ENCODE measurements at places on chromosomes 12 and 14.
A peak's percentile ranks its signal among the peaks of the same experiment; 100 is the strongest.

DNA sequence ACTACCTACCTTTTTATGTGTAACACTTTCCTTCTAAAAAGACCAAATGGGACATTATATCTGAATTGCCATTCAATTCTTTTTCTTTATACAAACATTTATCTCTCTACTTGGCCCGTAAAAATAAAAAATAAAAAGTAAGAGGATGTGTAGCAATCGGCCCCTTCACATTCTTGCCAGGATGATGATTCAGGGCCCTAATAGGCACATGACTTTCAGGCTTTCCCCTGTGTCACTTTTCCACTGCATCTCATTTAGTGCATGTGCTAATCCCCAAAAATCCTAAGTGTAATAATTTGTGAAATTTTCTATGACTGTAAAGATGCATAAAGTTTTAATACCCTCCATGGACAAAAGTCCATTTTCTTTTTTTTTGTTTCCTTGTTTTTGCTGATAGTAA lies 23.0 kb upstream of the ATP2B1 start:
- DNase-seq = no peak

DNA sequence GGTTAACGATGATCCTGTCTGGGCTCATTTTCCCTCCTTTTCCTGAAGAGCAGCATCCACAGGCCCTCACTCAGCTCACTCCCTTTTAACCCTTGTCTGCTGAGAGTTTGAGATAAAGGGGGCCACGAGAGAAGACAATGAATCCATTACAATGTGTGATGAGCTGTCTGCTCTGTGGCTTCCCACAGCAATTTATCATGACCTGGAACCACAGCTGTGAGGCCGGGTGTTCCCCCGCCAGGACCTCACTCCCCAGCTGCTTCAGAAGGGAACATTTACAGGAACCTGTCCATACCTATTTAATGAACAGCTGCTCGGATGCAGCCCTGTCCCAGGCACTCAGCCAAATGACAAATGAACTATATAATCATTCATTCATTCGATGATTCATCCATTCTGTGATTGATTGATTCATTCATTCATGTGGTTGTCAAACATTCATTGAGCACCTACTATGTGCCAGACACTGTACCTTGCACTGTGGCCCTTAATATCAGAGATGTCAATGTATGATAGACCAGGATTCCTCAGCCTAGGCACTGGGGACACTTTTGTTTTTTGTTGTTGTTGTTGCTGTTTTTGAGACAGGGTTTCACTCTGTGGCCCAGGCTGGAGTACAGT lies 18.5 kb upstream of the P2RX7 start:
- no peak for DNase-seq

GRCh38 chr12:67772267-67773169 lies 124.0 kb downstream of the DYRK2 start:
- peak; percentile 50 for DNase-seq

GRCh38 chr12:56916296-56916995 lies 17.8 kb downstream of the SDR9C7 start:
- DNase-seq = no peak

DNA sequence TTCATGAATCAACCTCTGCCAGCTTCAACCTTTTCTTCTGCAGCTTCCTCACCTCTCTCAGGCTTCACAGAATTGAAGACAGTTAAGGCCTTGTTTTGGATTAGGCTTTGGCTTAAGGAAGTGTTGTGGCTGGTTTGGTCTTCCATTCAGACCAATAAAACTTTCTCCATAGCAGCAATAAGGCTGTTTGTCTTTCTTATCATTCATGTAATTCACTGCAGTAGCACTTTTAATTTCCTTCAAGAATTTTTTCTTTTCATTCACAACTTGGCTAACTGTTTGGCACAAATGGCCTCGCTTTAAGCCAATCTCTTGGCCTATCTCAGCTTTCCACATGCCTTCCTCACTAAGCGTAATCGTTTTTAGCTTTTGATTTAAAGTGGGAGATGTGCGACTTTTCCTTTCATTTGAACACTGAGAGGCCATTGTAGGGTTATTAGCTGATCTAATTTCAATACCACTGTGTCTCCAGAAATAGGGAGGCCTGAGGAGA lies 229.5 kb downstream of the IPO8 start:
- DNase-seq = no peak

- DNase-seq = no peak
These were observed 173.8 kb upstream of the DCN start for GRCh38 chr12:91356405-91356804.

DNA sequence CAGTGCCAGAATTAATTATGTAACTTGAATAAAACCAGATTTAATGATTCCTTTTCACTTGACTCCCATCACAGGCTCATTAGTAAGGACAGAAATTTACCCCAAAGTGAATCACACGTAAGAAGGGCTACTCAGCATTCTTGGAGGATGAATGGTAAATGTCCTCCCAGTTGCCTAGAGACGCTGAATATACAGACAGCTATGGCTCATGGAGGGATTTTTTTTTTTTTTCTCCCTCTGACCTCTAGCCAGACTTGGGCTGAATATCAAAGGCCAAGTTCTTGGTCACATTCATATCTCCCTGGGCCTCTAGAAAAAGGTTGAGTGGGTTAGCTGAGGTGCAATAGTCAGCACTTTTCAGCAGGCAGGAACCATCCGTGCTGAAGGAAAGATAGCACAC lies 77.5 kb downstream of the PHLDA1 start:
- peak; percentile 98 for DNase-seq

DNA sequence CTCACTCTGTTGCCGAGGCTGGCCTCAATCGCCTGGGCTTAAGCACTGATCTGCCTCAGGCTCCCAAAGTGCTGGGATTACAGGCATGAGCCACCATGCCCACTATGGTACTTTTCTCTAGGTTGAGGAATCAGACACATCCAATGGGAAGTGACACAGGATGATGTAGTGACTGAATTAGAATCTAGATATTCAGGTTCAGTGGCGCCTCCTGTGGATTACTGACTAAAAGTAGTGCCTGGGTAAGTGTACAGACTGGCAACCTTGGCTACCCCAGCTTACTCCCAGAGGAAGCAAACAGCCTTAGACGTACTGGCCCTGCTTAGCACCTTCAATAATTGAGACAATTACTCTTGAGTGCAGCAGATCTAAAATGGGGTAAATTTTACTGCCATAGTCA lies 22.8 kb downstream of the GALNT8 start:
- DNase-seq = no peak

DNA sequence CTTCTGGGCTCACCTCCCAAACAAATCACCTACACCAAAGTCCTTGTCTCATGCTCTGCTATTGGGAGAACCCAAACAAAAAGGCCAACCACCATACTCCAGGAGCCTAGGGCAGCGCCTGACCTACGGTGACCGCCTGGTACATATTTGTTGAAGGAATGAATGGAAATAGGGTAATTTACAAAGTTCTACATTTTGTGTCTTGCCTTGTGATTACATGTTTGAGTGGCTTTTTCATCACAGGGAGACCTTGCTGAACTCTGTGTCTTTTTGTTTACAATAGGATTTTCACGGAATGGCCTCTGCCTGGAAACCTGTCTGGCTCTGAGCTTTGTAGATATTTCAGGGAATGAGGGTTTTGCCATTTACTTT lies 11.3 kb upstream of the PRIMA1 start:
- no peak for DNase-seq

DNA sequence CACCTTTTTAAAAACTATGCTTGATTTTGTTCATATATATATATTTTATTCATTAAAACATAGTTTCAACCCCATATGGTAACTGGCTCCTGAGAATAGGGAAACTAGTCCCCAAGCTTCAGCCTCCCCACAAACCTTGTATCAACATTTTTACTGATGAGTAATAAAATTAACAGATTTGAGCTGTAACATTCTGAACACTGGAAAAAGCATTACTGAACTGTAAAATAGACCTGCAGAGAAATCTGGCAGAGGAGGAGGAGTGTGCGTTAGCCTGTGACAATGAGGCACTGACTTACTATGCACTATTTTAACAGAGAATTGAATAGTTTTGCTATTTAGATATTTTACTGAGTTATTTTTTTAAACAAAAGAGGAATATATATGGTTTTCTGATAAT lies 43.1 kb downstream of the FRS2 start:
- DNase-seq = peak; percentile 87

DNA sequence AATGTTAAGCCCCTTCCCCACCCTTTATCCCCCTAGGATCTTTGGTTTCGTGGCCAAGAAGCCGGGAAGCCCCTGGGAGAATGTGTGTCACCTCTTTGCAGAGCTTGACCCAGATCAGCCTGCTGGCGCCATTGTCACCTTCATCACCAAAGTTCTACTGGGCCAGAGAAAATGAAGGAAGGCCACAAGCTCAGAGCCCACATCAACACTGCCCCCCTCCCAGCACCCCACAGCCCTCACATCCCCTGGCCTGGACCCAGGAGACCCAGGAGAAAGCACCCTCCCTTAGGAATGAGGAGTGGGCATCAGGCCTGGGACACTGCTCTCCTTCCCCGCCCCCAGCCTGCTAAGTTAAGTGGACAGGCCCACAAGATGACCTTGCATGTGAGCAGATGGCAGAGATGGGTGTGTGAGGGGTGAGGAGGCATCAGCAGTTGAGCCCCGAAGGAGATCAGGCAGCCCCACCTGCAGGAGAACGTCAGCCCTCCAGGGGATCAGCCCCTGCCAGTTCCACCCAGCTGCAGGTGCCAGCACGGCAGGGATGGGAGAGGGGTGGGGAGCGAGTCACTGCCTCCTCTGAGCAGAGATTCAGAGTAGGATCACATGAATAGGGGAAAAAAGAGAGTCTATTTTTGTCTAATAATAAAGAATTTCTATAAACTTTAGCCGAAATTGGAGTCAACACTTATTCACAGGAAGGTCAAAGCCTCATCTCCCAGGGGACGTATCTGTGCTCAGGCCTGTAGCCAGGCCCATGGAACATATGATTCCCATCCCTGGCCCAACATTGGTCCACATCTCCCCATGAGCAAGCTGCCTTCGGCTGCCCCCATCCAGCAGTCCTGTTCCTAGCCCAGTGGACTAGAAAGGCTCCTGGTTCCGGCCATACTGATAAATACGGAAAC lies 14.1 kb downstream of the TNS2 start:
- no peak for DNase-seq

DNA sequence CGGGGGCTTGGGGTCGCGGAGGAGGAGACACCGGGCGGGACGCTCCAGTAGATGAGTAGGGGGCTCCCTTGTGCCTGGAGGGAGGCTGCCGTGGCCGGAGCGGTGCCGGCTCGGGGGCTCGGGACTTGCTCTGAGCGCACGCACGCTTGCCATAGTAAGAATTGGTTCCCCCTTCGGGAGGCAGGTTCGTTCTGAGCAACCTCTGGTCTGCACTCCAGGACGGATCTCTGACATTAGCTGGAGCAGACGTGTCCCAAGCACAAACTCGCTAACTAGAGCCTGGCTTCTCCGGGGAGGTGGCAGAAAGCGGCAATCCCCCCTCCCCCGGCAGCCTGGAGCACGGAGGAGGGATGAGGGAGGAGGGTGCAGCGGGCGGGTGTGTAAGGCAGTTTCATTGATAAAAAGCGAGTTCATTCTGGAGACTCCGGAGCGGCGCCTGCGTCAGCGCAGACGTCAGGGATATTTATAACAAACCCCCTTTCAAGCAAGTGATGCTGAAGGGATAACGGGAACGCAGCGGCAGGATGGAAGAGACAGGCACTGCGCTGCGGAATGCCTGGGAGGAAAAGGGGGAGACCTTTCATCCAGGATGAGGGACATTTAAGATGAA lies 630 bp downstream of the FOS start:
- DNase-seq = peak; percentile 25
